ENCODE measurements at places on chromosomes 16 and 17.
A peak's percentile ranks its signal among the peaks of the same experiment; 100 is the strongest.

DNA sequence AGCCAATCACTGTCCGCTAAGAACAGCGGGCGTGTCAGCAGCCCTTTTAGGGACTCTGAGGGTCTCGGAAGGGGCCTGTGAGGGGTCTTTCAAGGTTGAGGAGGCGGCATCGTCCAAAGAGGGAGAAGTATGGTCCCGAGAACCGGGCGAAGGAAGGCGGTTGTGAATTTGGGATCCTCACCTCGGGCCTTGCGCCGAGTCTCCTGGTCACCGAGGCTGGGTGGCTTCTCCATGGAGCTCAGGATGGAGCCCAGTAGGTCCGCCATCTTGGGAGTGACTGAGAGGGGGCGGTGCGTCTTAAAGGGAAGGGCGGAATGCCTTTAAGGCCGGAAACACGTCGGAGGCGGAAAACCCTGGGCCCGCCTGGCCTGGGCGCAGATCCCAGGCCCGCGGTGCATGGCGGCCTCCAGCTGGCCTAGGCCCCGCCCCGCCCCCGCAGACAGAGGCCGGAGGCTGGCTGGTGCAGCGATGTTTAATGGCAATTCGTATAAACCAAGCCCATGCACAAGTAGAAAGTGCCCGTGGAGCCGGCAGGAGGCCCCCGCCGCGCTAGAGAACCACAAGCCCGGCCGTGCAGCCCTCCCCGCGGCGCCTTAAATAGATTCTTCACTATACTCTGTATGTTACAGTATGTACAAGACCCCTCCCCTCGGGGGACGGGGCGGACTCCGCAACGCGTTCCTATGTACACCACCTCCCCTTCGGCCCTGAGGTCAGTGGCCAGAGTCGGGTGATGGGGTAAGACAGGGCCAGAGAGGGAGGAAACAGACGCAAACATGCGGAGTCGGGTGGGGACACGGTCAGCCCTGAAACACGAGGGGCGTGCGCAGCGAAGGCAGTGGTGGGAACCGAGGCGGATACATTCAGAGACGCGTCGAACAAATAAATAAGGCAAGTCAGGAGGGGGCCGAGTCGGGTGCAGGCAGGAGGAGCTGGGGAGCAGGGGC lies at the start of gene SPAG7:
TSS of gene SPAG7 (minus strand) at position 279 of the 947 bp plus-strand sequence. CDS start at position 266, 13 bp downstream.
- DNase-seq, result peak; percentile 85

DNA sequence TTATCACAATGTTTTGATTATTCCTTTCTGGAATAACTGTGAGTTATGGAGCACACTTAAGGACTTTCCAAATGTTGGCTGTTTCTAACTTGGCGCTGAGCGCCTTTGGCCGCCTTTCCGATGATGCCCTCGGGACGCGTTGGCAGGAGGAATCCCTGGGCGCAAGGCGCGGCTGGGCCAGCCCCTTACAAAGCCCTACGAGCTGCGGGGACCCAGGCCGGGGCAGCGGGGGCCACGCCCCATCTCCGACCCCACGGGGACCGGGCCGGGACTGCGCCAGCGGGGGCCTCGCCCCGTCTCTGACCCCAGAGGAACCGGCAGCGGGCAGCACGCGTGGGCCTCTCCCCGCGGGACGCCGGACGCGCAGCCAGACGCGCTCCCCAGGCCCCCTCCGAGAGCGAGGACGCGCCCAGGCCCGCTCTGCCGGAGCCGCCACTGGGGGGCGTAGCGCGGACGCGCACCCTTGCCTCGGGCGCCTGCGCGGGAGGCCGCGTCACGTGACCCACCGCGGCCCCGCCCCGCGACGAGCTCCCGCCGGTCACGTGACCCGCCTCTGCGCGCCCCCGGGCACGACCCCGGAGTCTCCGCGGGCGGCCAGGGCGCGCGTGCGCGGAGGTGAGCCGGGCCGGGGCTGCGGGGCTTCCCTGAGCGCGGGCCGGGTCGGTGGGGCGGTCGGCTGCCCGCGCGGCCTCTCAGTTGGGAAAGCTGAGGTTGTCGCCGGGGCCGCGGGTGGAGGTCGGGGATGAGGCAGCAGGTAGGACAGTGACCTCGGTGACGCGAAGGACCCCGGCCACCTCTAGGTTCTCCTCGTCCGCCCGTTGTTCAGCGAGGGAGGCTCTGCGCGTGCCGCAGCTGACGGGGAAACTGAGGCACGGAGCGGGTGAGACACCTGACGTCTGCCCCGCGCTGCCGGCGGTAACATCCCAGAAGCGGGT lies at the start of gene GAA:
TSS of gene GAA (plus strand) at position 571 of the 935 bp plus-strand sequence. CDS start 3,006 bp downstream, outside the sequence.
- DNase-seq, result peak; percentile 80

GRCh38 chr17:28524476-28525424 lies 18.6 kb downstream of the FOXN1 start:
- no peak for DNase-seq

DNA sequence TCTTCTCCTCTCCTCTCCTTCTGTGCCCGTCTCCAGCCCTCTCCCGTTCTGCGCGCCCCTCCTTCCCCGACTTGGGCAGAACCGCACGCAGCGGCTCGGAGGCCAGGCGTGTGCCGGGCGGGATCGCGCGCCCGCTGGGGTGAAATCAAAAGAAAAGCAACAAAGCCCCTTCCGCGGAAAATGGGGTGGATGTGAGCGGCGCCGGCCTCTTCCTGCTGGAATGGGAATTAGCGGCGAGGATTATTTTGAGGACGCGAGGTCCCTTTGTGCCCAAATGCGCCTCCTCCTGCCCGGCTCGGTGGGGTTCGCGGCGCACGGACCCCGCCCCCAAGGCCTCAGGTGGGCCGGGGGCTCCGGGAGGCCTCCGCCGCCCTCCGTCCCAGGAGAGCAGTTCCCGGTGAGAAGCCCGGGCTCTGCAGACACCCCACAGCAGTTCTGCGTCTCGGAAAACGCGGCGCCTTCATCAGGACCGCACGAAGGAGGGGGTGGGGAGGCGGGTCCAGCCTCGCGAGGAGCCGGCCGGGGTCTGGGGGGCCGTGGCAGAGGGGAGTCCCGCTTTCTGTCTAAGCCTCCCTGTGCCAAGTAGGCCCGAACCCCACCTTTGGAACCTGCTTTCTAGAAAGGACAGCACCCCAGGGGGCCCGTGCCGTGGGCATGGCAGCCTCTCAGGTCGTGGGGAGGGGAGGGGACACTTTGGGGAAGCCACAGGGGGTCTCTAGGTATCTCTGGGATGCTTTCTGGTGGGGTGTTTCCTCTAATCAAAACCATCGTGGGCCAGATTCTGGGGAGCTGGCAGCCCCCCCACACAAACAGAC lies 91.0 kb upstream of the CBX4 start:
- DNase-seq, result no peak

DNA sequence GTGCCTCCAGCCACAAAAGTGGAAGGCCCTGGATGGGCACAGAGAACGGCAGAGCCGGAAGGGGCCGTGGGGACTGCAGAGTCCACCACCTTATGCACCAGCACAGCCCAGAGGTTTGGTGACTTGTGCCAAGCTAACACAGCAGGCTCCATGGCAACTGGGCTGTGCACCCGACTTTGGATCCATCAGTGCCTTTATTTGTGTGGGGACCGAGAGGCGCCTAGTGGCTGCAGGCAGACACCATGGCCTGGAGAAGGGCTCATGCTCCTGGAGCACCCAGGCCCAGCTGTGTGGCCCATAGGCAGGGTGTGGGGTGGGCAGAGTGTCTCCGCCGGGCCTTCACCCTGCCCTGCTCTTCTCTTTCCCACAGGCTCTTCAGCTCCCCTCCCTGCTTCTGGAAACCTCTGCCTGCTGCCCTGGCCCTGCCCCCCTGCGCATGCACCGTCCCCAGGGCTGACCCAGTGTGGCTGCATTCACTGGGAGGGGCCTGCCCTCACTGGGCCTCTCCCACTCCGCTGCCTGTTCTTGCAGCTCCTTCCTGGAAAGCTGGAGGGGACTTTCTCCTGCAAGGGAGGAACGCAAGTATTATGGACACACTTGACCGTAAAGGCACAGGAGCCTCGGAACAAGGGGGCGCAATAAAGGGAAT lies 10.1 kb downstream of the C16orf90 start:
- no peak for DNase-seq
